T follicular helper cell (primary cell): ENCODE measurements at places on chromosomes 11 and 22.

DNA sequence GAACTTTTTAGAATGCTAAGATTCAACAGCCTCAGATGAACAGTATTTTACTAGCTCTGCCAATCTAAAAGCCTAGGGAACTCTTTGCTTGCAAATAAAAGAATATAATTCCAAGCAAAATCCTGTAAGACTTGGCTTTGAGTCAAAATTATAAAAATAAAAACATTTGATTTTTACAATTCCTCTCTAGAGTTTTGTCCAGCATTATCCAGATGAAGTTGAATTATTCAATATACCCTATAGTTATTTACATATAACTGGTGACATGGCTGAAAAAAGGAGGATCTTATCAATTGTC lies 378.3 kb downstream of the ETS1 start:
- no peak for DNase-seq

GRCh38 chr11:8097062-8097461 lies 16.1 kb downstream of the TUB start:
- no peak for DNase-seq

GRCh38 chr22:24494528-24495364 lies at the start of gene UPB1:
UPB1 (plus strand) TSS chr22:24495332; CDS start chr22:24495404, 72 bp downstream.
- DNase-seq = no peak

DNA sequence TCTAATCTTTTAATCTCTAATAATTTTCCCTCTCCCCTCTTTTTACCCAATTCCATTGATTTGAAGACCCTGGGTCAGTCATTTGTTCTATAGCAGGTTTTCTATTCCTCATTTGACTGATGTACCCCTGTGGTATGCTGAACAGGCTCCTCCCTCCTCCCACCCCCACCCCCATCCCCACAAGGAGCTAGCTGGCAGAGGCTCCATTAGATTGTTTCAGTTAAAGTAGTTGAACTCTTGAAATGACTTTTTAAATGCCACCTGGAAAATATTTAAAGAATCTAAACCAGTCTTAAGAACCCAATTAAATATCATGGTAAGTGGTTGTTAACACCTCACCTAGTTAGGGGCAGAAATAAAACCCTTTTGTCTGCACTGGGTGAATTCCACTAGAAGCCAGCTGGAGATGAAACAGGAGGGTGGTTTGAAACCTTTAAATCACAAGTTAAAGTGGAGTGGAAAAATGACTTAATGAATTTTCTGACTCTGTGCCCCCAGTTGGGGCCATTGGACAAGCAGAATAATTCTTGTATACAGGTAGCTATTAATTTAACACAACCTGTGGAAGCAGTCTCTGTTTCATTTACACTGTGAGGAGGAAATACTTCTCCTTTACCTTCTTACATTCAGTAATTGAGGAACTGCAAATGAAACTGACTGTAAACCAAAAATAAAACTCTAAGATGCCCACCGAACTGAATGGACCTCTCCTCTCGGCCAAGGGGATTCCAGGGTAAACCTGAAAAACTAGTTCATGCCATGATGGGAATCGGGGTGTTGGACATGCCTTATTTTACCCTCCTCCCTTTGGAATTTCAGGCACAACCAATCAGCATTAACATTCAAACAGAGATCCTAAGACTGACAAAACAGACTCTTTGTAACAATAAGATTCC lies 30.7 kb downstream of the PRR5L start:
- no peak for DNase-seq

- DNase-seq = peak; percentile 56
Observed at GRCh38 chr22:45284705-45285262, at the start of gene UPK3A. UPK3A (plus strand) TSS chr22:45284949; CDS start chr22:45285014, 65 bp downstream.

- DNase-seq = no peak
Observed at GRCh38 chr11:81286550-81286949, 1447.1 kb downstream of the FAM181B start.

DNA sequence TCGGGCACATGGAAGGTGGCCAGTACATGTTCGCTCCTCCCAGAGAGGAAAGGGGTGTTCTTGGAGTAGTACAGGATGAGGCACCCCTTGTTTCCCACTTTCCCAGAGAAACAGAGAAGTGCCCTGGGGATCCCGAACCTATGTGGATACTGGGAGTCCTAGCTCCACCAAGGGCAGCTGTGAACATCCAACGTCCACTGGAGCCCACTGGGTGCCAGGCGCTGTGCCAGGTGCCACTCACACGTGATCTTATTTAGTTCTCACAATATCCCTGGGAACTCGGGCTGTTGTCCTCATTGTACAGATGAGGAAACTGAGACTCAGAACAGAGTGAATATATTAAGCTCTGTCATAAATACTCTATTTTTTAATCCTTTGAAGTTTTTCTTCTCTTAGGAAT lies 12.0 kb downstream of the SLCO2B1 start:
- DNase-seq = no peak

- DNase-seq = no peak
Observed at GRCh38 chr11:8038811-8039529, 42.0 kb upstream of the TUB start.

GRCh38 chr11:104653407-104653806 lies 244.9 kb downstream of the CASP12 start:
- DNase-seq = no peak

DNA sequence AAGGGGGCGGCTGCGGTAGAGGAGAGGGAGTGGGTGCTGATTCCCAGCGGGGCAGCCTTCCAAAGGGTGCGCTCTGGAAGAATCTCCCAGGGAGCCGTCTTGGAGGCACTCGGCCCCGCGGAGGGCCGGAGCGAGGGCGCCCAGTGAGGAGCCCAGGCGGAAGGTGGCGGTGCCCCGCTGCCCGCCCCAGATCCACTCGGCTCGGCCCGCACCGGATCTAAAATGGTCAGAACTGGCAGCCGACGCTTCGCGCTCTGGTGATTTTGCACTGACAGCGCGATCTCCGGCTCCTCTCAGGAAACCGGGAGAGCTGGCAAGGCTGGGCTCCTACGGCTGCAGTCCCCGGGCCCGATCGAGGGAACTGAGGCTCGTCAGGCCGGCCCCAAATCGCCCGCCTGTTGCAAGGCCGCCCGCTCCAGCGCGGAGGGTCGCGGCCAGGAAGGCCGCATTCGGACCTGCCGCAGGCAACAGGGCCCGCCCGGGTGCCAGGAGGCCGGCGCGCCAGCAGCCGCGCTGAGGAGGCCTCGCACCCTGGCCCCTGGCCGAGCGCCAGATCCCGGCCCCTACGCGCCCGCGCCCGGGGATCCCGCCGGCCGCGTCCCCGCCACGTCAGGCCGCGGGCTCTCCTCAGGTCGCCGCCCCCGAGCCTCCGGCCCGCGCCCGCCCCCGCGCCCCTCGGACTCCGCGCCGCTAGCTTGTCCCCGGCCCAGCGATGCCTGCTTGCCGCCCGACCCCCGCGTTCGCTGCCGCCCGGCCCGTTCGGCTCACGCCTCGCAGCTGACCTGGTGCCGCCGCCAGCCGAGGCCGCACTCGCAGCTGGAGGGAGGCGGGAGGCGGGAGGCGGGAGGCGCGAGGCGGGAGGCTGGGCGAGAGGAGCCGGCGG lies at the start of gene KLHL22:
TSS of gene KLHL22 (minus strand) at position 818 of the 883 bp plus-strand sequence. CDS start 6,584 bp downstream, outside the sequence.
- no peak for DNase-seq

GRCh38 chr11:79030448-79030847 lies 410.4 kb downstream of the TENM4 start:
- DNase-seq = no peak

DNA sequence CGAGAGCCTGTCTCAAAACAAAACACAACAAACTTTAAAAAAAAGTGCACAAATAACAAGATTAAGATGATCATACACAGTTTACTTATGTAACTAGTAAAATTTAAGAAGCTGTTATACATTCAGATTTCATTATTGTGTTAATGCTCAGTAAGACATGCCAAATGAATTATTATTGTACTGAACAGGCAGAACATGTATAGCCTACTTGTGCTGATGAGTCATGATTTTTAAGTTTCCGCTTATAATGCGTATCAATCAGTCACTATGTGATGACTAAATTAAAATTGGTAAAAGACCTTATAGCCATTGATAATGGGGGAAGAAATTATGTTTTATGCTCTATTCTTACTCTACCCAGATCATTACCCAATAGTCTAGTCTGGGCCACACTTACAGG lies 20.5 kb upstream of the EXPH5 start:
- DNase-seq = no peak

- no peak for DNase-seq
Observed at GRCh38 chr11:125902277-125902926, 604 bp downstream of the PUS3 start.

DNA sequence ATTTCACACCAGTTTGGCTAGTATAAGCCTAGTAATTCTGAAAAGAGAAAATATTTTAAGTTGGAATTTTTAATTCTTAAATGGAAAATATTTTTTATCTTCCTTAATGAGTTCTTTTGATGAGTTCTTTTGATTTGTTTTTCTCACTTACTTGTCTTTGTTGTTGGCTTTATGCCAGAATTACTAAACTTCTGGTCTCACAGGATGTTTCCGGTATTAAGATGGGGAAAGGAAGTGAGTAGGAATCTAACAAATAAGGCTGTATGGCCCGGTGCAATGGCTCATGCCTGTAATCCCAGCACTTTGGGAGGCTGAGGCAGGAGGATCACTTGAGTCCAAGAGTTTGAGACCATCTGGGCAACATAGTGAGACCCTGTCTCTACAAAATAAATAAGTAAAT lies 106.4 kb downstream of the ARHGAP42 start:
- no peak for DNase-seq

- no peak for DNase-seq
Observed at GRCh38 chr11:14190992-14191778, 167.8 kb downstream of the RRAS2 start.

DNA sequence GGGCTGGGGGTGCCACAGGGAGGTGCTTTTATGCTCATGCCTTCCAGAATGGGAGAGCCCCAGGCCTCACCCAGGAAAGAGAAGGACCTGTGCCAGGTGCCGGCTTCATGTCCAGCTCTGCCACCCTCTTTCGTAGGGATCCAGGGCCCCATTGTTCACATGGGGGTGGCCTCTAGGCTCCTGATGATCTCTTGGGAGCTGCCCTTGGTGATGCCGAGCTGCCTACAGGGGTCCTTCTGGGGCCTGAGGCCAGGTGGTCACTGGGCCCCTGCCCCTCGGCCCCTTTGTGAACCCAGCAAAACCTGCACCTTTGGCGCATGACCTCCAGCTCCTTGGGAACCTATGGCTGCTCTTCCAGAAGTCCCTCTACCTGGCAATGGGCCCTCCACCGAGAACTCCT lies 41.4 kb upstream of the SMIM38 start:
- no peak for DNase-seq

- no peak for DNase-seq
Observed at GRCh38 chr11:114197799-114198500, 98.2 kb upstream of the NNMT start.

- DNase-seq = no peak
Observed at GRCh38 chr22:28443526-28443876, 236.1 kb downstream of the TTC28 start.

DNA sequence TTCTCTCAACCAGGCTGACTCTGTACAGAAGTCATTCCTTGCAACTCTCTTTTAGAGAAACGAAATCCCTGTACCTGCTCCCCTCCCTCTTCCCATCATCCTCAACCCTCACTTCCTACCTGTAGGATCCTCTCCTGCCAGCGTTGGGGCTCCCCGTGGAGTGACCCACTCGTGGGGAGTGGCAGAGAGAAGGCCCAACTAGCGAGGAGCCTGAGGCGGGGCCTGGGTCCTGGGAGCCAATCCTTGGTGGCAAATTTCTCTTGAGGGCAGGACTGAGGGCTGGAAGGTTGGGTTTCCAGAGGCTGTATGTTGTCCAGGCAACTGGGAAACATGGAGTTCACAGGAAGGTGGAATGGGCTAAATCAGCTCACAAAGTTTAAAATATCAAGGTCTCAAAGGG lies 10.4 kb downstream of the NHERF4 start:
- DNase-seq = no peak

- peak; percentile 82 for DNase-seq
Observed at GRCh38 chr11:6402561-6402981, 12.3 kb downstream of the SMPD1 start.

- DNase-seq = no peak
Observed at GRCh38 chr11:91104237-91104636, 881.4 kb upstream of the CHORDC1 start.

- DNase-seq = no peak
Observed at GRCh38 chr22:45735273-45735672, 63.6 kb downstream of the ATXN10 start.

GRCh38 chr22:46737105-46737975 lies 712 bp downstream of the CERK start:
- DNase-seq = peak; percentile 14

- DNase-seq = no peak
Observed at GRCh38 chr11:8927233-8927632, 5.5 kb downstream of the C11orf16 start.

GRCh38 chr11:113014262-113015097 lies 53.3 kb downstream of the NCAM1 start:
- no peak for DNase-seq

DNA sequence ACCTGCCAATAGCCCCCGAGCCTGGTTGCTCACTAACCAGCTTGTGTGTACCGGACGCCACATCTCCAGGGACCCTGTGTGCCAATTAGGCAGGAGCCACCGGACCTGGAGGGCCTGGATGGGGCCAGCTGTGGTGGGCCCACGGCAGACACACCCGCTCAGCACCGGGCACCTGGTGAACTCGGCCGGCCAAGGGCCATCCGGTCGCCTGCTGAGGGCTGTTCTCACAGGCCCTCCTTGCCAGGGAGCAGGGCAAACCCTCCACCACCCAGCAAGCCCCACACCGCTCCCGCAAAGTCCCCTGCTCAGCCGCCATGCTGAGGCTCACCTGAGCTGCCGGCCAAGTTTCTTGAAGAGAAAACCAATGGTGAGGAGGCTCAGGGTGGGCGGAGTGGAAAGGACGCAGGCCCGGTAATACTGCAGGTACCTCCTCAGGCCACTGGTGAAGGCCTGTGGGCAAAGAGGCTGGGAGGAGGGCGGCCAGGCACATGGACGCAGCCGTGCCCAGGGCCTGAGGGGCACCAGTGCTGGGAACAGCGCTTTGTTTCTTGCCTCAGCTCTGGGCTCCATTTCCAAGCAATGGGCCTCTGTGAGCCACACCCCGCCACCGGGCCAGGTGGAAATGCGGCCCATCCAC lies 17.1 kb downstream of the TUBGCP6 start:
- no peak for DNase-seq
